ENCODE measurements at places on chromosomes 7 and 10.

GRCh38 chr10:34624323-34625153, 190.6 kb downstream of the PARD3 start:
- DNase-seq: no peak

- DNase-seq: no peak
Observed at GRCh38 chr7:130413201-130413600, 27.6 kb downstream of the CEP41 start.

DNA sequence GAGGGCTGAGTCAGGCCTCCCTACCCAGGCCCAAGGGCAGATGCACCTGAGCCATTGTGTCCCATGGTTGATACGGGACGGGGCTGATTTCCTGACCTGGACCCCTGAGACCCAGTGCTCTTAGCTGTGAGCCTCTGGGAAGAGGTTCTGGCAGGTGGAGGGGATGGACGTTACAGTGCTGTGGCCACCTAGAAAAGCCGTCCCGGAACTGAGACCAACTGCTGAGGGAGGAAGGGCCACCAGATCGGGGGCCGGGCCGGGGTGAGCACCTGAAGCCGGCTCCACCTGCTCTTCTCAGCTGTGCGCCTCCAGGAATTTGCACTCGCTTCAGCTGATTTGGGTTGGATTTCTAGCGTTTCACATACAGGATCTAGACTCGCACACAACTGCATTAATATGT, 35.4 kb downstream of the CHST12 start:
- DNase-seq: no peak

GRCh38 chr10:72812753-72813430, 80.6 kb upstream of the OIT3 start:
- DNase-seq: no peak

GRCh38 chr10:123993534-123994416, 99.6 kb downstream of the CHST15 start:
- DNase-seq: no peak

DNA sequence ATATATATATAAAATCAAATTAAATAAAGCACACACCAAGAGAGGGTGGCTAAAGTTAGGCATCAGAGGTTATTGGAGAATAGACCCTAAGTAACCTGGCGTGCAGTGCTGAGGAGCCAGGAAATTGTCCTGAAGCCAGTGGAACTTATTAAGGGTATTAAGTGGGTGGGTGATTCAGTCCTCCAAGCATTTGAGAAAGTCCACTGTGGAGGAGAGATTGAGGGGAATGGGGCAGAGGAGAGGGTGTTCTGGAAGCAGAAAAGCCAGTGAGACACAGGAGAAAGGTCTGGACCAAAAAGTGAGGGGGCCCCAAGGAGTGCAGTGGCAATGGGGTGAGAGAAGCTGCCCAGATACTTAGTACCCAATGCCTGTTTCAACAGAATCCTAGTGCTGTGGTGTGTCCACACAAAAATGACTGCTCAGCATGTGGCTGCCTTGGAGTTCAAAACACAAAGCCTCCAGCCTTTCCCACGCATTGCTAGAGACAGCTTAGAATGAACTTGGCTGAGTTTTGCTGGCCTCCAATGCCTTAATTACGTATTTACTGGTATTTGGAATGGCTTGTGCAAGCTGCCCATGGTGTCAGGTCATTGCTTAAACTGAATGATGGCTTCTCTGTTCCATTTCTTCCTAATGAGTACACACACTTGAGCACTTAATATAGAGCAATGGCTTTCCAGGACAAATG, 44.9 kb upstream of the CHST15 start:
- no peak for DNase-seq

GRCh38 chr10:13706604-13707003, 119.8 kb downstream of the PRPF18 start:
- DNase-seq: peak; percentile 46

GRCh38 chr10:6354168-6354772, 151.5 kb downstream of the PFKFB3 start:
- no peak for DNase-seq

DNA sequence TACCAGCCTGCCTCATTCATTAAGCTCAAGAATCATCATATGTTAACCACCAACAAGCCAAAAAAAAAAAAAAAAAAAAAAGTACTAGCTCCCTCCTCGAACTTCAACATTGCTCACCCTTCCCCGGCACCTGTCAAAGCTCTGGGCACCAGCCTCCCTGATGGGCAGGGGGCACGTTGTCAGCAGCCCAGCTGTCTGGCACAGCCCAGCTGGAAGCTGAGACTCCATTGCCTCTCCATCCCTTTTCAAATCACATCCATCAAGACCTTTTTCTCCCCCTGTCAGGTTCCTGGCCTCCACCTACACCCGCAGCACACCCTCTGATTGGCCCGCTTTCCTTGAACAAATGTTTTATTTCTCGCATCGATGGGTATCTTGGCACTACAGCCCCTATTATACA, 913.3 kb upstream of the AUTS2 start:
- DNase-seq: no peak

DNA sequence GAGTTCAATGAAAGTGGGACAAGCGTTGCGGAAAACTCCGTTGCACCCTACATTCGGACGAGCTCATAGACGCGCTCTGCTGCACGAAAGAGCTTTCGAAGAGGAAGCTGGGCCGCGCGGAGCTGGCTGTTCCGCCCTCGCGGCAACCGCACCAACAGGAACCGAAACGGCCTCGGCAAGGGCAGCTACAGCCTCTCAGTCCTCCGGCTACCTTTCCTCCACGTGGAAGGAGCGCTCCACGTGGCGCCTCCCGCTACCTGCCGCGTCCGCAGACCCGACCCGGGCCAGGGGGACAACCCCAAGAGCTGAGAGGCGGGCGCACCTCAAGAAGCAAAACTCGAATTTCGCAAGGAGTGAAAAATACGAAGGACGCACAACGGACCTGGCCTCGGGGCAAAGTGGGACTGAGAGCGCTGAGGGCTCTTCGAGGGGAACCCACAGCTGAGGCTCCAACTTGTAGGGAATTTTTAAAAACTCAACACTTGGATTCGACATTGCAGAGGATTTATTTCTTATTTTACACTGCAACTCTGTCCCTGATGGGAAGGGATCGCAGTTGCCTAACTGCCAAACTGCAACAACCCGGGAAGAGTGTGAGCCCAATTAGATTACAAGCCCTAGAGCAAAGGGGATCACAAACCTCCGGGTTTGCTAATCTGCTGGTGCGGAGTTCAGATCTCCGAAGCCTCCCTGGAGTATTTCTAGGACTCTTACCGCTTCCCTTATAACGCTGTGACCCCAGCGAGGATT, 1.4 kb downstream of the HPSE2 start:
- DNase-seq: peak; percentile 54

GRCh38 chr10:132019366-132019765, 37.6 kb upstream of the BNIP3 start:
- DNase-seq: no peak

GRCh38 chr7:156984174-156984891, 26.1 kb downstream of the MNX1 start:
- peak; percentile 15 for DNase-seq

GRCh38 chr10:74081192-74081803, 69.3 kb downstream of the AP3M1 start:
- peak; percentile 36 for DNase-seq

- no peak for DNase-seq
Observed at GRCh38 chr7:50309721-50310120, 5.2 kb downstream of the IKZF1 start.

- no peak for DNase-seq
Observed at GRCh38 chr10:79930267-79930666, 18.6 kb downstream of the SFTPD start.

DNA sequence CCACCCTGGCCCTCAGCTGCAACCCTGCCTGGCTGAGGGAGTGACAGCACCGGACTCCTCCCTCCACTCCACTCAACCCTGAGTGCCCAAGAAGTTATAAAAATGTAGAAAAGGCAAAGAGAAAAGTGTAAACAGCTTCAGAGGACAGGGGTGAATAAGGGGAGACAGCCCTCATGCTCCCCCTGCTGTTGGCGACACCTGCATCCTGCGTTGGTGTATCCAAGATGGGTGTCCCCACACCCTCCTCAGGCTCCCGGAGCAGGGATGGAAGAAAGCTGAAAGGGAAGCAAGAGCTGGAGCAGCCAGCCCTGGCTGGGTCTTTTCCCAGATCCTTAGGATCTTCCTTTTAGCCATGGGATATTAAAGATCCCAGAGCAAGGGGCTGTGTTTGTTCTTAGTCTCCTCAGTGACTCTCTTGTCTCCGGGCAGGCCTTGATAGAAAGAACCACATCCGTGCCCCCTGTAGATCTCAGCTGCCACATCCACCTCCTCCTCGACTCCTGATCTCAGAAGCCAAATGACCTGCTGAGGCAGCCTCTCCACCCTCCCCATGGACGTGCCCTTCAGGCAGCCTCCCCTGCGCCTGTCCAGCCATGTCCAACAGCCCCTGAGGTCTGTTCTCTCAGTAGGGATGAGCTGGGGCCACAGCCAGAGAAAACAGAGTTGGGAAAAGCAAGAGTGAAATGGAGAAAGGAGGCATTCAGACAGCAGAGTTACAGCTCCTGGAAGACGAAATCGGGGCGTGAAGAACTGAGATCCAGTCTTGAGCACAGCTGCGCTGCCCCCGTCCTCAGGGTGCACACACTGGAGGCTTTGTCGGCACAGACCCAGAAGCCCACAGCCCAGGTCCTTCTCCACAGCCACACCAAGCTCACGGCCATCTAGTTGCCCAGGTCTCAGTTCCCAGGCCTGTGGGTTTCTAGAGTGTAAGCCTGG, 6.8 kb downstream of the FAM131B start:
- DNase-seq: no peak

- peak; percentile 93 for DNase-seq
Observed at GRCh38 chr7:5532536-5533335, 109.1 kb upstream of the TNRC18 start.

GRCh38 chr7:117188376-117188775, 134.5 kb downstream of the WNT2 start:
- DNase-seq: no peak

GRCh38 chr10:48958598-48959190, 19.1 kb upstream of the LRRC18 start:
- DNase-seq: no peak

- no peak for DNase-seq
Observed at GRCh38 chr7:41588341-41588740, 114.5 kb downstream of the INHBA start.

DNA sequence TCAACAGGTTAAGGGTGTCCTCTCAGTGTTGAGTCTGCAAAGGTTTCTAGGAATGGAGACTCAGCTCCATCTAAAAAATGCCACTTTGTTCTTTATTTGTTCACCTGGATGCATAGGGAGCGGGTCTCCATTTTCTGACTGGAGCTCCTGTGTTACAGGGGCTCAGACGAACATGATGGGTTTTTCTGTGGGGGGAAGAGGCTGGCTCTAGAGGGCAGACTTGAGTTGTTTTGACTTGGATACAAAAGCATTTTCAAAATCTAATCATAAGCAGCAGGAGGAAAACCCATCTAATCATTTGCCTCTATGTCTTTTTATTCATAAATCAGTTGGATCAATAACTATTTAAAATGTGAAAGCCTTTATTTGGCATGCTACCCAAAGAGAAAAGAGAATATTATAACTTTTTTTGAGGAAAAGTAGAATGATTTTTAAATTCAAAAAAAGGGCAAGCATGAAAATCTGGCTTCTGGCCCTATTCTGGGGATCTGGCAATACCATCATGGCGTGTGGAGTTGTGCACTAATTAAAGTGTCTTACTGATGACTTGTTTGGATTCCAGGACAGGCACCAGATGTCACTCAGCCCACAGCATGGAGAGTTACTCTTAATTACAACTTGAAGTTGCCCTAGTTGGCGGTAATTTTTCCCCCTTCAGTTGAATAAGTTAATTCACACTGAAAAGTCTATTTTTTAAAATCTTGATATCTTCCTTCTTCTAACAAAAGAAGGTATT, 594.9 kb downstream of the REEP3 start:
- peak; percentile 48 for DNase-seq

GRCh38 chr7:158869876-158870275, 13.5 kb downstream of the DYNC2I1 start:
- no peak for DNase-seq

- DNase-seq: no peak
Observed at GRCh38 chr10:126422567-126422966, 34.3 kb upstream of the ADAM12 start.

GRCh38 chr10:792083-792791, 102.8 kb upstream of the DIP2C start:
- no peak for DNase-seq

DNA sequence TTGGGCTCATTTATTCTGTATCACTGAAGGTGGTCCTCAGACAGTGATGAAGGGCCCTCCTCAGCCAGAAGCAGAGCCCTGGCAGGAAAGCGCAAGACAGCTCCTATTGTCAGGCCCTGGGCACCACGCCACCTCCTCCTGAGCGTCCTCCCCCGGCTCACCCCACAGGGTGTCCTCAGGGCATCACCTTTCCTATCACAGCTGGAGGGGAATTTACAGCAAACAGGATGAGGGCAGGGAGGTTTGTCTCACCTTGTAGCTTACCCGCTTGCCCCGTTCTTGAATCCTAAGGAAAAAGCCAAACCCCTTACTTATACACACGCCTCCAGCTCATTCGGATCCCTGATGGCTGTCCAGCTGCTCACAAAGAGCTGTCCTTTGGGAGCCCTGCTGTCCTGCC, 50.2 kb upstream of the LANCL2 start:
- DNase-seq: no peak

DNA sequence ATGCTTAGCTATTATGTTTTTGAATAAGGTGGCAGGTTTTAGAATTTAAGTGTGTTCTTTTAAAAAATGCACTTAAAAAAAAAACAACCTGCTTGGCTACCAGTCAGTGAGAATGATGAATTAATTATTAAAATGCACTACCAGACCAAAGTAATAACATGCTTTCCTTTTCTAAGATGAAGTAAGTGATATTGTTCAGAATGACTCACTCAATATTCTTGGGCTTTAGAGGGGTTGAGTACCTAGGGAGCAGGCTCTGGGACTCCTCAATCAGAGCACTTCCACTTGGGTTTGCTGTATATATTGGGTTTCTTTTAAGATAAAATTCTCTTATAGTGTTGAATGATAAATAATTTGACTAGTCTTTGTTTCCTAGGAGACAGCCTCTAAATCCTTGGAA, 8.6 kb downstream of the STAM start:
- DNase-seq: no peak

DNA sequence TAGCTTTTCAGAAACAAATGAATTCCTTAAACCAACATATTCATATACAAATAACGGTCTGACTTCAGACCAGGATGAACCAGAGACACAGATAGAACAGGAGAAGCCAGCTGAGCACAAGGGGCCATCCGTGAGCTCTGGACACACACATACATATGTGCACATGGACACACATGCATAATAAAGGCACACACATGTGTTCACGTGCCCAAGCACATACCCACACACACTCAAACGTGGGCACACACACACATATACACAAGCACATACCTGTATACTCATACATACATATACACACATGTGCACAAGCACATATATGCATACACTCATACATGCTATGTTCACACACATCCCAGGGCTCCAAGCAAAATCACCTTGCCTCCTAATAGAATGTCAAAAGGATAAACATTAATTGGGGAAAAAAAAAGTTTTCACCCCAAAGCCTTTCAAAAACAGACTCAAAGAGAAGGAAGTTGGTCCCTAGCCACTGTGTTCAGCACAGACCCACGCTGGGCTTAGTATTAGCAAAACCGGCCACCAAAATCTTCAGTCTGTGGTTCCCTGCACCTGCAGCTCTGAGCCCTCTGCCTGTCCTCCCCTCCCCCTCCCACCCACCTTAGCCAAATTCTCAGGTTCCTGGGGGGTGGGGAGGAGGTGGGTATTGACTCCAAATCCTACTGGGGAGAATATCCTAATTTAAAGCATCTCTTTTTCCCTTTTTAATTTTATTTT, 100.4 kb upstream of the MACROH2A2 start:
- no peak for DNase-seq

All from colonic mucosa (tissue), 4 donors.